ENCODE measurements at places on chromosomes 11 and 22. TPM values are rescaled to one million over a fixed set of nuclear protein-coding genes. Genes with fewer than 3 reads are reported as not detected.

ZBTB44 gene
- 19.6 TPM for total RNA-seq

SLC43A1 gene
- total RNA-seq = 6.5 TPM

SLC25A18 gene
- total RNA-seq = not detected

A4GALT gene
- total RNA-seq = 3.9 TPM

OR52A5 gene
- not detected for total RNA-seq

GRCh38 chr11:122359081-122359571 is 243.1 kb upstream of the BLID start:
- DNase-seq = no peak

DNA sequence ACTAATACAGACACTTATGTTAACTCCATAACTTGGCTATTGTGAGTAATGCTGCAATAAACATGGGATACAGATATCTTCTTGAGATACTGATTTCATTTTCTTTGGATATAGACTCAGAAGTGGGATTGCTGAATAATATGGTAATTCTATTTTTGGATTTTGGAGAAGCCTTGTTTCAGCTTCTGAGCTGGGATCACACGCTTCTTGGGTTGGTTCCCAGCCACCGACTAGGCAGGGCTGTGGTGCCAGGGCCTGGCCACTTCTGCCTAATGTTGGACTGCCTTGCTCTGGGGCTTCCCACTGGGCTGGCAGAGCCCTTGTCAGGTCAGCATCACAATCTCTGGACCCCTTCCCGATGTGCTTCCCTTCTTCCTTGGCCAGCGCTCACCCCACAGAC is 14.0 kb upstream of the MCHR1 start:
- no peak for DNase-seq

GRCh38 chr22:28299309-28299708 is 380.3 kb upstream of the PITPNB start:
- DNase-seq = no peak

GRCh38 chr11:44949160-44950030 is 1.3 kb downstream of the TP53I11 start:
- no peak for DNase-seq

- DNase-seq = peak; percentile 94
These were observed 999 bp downstream of the TSKU start for GRCh38 chr11:76783896-76784813.

DNA sequence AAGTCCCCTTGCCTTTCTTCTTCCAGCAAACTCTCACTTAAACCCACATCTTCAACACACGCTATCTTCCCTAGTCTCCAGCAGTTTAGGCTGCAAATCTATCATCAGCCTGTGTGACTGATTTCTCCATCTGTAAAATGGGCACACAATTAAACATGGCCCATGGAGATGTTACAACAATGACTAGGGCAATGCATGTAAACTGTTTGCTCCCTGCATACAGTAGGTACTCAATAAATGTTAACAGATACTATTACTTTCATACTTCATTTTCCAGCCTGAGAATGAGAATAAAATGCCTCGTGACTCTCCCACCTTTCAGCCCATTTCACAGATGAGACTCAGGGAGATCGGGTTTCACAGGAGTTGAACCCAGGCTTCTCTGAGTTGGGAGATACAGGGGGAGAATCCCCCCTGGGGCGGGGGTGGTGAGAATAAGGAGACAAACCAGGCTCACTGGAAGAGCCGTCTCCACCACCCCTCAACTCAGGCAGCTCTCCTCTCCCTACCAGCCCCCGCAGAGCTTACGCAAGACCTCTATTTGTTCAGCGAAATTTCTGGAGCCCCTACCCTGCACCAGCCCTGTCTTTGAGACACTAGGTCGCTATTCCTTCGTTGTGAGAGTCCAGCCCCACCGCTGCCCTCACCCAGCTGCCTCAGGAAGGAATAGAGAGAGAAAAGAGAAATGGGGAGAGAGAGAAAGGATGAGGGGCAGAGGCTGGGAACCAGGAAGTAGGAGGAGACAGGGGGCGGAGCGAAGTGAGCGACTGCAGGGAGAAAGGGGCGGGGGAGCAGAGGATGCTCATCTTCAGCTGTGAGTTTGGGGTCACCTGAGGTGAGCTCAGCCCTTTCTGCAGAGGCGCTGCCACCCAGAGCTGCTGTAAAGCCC is 42.1 kb upstream of the KLHL35 start:
- DNase-seq = peak; percentile 24

- no peak for DNase-seq
These were observed 51.4 kb downstream of the ELP4 start for GRCh38 chr11:31560842-31561476.

DNA sequence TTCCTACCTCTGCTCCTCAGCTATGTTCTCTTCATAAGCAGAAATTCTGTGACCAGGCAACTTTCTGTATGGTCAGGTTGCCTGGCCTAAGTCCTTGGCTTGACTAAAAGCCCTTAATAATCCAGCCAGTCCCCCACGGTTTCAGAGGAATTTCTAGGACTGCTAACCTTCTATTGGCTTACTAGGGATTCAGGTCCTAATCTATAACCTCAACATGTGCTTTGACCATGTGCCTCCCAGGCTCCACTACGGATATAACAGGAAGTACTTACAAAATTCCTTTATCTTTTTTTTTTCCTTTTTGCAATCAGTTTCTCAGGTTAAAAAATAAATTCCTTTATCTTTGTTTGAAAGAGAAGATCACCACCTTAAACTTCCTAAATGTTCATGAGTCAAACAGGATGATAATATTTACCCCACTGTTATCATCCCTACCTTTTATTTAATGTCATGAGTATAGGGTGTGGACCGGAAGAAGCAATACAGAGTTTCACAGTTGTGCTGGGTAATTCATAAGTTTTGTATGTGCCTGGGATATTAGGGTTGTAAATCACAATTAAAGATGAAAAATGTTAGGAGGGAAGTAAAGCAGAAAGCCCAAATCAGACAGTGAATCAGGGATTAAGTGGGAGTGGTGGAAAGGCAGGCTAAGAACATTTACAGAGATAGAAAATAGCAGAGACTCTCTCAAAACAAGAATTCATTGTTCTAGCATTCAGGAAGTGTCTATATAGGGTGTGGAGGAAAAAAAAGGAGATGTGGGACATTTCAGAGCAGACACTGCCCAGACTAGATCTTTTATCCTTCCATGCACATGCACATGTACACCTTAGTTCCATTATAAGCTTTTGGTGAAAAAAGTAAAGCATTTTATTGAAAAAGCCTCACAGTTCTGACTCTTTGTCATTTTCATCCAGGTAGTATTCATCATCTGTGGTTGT is 10.7 kb upstream of the POGLUT3 start:
- DNase-seq = no peak
